ENCODE measurements at places on chromosomes 7 and 10.

GRCh38 chr10:25666276-25666675 lies 267.8 kb upstream of the MYO3A start:
- no peak for DNase-seq

DNA sequence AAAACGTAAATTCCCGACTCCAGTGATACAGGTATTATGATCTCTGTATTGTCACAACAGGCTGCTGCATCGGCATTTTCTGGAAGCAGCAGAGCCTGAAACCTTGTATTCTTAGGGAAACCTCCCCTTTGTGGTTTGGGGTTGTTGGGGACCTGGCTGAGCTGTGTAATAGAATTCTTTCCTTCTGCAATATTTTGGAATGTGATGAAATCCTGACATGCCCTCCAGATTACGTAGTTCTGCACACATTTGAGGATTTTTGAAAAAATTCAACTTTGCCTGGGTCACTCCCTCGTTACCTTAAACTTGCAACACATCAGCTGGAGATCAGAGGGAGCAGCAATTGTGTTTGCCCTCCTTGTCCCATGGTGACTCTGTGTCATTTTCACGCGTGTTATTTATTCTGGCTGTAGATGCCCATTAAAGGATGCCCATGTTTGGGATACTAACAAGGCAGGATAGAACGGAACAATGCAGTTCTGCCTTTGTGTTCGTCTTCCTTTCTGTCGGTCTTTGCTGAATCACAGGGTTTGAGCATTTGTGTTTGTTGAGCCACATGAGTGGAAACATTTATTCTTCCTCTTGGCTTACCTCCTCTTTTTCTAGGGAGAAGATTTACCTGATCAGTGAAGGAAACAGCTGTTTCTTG lies 181.7 kb downstream of the TCF7L2 start:
- DNase-seq = no peak

DNA sequence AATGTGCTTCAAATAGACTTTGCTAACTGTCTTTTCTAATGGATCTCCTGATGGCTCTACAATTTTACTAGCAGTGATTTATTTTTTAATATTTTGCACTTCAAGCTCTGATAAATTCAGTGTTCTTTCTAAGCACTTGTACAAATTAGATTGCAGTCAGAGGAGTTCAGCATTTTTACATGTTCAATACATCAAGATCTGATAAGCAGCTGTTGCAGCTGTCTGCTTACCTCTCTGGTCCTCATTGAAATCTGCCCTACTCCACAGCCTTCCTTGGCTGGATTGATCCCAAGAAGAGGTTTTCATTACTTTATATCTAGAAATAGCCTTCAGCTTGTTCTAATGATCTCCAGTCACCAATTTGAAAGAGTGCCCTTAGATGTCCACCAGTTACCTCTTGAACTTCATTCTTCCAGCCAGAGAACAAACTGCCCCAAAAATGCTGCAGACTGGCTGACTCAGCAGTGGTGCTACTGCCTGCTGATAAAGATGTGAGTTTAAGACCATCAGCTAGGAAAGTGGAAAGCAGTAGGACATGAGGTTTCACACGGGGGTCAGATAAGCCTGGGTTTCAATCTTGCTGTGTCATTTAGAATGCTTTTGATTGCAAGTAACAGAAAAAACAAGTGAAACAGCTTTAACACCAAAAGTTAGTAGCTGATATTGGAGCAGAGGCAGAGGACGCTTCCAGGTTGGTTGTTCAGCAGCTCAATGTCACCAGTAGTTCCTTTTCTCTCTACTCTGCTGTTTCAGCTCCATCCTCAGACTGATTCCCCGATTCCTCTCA lies 350.9 kb upstream of the NPVF start:
- DNase-seq = no peak

DNA sequence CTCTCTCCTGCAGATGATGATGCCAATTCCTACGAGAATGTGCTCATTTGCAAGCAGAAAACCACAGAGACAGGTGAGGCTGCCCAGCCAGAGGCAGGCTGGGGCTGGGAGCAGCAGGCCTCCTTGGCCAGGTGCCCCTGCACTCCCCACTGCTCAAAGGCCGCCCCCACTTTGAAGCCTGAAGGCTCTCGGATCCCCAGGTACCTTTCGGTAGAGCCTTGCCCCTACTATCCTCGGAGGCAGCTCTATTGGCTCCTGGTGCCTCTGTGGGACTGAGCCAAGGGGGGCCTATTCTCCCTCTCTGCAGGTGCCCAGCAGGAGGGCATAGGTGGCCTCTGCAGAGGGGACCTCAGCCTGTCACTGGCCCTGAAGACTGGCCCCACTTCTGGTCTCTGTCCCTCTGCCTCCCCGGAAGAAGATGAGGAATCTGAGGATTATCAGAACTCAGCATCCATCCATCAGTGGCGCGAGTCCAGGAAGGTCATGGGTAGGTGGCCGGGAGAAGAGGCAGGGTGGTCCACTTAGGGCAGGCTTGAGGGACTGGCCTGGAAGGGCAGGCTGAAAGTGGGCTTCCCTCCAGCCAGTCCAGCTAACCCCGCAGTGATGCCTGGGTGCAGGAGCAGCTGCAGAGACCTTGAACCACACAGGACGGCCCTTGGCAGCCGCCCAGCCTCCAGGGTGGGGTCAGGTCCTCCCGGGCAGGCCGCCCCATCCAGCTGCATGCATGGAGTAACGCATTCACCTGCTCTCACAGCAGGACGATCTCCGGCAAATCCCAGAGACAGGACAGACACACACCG lies 14.1 kb downstream of the LAT2 start:
- no peak for DNase-seq

DNA sequence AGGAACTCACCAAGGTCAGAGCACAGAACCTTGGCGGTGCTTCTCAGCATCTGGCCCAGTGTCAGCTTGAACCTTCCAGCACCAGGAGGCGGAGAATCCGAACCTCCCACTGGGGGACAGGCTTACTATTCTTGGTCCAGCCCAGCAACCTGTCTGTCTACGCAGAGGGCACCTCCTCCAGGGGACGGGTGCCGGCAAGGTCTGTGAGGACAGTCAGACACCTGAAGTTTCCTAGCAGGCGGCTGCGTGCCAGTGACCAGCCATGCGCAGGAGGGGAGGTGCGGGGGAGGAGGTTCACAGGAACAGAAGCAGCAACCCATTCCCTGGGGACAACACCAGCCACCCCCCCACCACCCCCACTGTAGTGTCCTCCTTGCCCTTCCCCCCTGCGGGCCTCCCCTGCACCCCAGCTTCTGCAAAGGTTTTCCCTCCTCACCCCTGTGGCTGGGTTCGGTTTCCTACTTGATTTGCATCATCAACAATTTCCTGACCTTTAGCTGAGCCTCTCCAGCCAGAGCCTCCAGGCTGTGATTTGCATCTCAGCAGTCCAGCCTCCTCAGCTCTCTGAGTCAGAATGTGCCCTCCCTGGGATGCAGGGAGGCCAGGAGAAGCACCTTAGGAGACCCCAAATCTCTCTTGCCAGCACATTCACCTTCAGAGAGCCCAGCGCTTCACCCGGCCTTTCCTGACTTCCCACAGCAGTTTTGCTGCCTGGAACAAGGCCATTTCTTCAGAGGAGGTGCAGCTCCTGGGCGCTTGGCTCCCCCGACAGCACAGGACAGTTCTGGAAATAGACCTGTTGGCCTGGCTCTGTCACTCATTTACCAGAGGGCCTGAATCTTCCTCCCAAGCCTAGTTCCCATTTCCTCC lies 107.5 kb upstream of the NPS start:
- no peak for DNase-seq

DNA sequence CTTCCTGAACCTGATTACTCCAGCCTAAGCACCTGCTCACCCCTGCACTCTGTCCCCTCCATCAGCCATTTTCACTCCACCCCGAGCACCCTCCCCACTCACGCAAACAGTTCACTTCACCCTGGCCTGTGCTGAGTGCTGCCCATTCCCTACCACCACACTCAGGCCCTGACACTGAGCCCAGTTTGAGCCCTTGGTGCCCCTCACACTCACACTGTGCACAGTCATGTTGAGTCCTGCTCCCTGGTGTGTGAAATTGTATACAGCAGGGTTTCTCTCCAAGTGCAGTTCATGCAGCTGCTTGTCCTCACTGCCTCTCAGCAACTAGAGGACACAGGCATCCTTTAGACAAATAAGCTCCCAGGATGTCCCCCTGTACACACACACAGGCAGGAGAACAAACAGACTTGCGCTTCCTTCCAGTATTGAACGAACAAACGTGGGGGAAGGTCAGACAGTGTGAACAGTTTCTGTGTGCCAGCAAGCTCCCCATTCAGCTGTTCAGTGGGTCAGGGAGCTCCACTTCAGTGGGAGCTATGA lies 6.8 kb downstream of the MYO1G start:
- DNase-seq = no peak

DNA sequence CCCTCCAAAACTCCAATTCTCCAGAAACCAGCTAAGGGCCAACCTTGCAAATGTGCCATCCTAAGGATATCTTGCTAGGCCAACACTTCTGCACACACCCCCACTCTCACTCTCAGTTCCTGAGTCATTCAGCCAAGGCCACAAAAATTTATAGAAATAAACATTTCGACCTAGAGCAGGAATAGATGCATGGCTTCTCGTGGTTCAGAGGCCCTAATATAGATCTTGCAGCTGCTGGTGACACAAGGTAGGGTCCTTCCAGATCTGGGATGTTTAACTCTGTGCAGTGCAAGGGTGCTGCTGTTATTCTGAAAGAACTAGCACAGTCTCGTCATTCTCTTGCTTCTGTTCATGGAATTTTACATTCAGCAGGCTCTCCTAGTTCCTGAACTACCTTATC lies 369.3 kb downstream of the CALN1 start:
- DNase-seq = no peak

DNA sequence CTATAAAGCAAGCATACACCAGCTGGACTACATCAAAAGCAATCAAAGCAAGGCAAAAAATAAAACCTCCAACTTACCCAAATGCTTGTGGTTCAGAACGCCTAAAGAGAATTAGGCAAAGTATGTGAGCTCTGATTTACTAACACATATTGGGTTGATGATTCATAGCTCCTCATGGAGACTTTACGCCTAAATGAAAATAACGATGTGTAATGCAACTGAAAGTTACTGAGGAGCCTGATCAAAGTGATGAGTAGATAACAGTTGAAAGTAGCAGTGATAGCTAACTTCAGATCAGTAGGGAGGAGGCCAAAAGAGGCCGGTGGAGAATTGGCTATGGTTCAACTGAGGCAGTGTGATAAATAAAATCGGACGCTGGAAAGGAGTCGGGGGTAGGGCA lies 85.0 kb downstream of the MPP7 start:
- DNase-seq = no peak

DNA sequence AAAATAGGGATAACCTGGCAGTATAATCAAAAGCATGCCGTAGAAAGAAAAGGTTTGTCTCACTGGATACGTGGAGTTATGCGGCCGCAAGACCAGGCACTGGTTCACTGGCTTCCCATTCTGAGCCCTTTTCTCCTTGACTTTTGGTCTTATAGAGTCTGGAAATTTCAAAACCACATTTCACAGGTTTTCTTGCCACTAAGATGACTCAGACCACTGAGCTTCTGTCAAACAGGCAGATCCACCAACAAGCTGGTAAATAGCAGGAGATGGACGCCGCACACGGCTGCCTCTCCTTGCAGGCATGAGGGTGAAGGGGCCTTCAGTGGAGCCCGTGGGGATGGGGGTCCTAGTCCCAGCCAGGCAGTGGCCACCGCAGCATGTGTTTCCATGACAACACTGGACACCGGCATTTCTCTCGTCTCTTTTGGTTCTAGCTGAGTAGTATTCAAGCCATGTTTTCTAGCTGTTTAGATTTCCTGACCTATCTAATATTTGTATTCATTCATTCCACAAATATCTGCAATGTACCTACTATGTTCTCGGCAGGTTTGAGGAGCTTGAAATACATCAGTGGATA lies 55.5 kb downstream of the KLF6 start:
- DNase-seq = no peak

GRCh38 chr7:148738737-148739535 lies 40.2 kb downstream of the CUL1 start:
- DNase-seq = no peak

GRCh38 chr10:15960277-15960676 lies 100.0 kb upstream of the MINDY3 start:
- no peak for DNase-seq

DNA sequence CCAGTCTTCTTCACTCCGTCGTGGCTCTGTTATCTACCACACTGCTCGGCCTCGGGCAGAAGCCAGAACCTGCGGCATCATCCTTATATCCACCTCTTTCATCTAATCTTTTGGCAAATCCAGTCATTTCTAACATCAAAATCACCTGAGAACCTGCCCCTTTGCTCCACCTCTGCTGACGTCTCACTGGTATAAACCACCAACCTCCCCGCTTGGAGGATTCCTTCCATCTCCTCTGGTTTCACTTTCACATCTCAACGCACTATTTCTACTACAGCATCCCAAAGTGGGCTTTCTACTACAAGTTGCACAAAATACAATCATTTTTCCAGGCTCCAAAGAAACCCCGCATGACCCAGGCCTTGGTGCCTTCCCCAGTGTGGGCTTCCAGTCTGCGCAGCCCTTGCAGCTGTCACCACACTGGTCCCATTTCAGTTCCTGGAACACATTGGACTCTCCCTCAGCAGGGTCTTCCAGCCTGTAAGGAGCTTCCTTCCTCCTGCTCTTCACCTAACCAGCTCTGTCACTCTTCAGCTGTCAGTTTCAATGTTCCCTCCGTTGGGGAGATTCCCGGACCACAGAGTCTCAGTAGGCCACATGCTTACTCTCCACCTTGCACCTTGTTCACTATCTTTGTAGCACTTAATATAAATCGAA lies 85.0 kb downstream of the PRKCQ start:
- no peak for DNase-seq

DNA sequence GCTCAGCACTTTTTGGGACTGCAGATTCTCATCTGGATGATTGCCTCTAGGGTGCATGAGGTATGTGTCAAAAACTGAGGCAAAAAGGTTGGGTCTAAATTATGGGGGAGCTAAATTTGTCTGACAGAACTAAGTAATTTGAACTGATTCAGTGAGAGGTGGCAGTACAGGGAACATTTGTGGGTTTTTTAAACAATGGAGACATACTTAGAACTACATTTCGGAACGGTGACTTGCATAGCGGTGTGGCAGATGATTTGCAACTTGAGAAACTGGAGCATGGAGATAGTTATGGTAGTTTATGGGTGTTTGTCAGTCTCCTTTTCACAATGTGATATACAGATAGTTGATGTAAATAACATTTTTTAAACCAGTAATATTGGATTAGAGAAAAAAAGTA lies 14.6 kb downstream of the TBC1D12 start:
- no peak for DNase-seq

DNA sequence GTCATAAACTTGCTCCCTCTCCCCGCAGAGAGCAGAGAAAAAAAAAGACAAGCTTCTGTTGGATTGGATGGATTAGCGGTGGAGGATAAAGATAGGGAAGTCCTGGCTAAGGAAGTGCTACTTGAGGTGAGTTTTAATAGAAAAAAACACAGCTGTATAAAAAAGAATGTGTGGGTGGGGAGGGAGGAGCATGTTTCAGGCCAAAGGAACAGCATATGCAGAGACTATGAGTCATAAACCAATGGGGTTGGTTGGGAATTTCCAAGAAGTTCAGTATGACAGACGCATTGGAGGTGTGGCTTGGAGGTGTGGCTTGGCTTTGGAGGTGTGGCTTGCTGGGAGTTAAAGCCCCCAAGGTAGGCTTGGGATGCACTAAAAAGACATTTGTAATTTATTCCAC lies 103.0 kb upstream of the LSM8 start:
- no peak for DNase-seq
